ENCODE measurements at places on chromosomes 11 and 22. TPM values are rescaled to one million over a fixed set of nuclear protein-coding genes. Genes with fewer than 3 reads are reported as not detected.

GRCh38 chr11:74948546-74948897, 369 bp downstream of the XRRA1 start:
- peak; percentile 6 for DNase-seq

DNA sequence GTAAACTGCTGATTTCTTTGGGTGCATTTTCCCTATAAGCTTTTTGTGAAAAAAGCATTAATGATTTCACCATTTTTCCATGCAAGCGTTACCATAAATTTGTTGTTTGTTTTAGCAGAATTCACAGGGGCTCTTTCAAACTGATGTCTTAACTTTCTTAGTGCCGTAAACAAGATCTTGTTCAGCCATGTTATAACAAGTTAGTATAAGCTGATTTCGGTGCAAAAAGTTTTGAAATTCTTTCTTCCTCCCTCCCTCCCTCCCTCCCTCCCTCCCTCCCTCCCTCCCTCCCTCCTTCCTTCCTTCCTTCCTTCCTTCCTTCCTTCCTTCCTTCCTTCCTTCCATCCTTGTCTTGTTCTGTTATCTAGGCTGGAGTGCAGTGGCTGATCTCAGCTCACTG, 71.7 kb upstream of the CHORDC1 start:
- no peak for DNase-seq

DNA sequence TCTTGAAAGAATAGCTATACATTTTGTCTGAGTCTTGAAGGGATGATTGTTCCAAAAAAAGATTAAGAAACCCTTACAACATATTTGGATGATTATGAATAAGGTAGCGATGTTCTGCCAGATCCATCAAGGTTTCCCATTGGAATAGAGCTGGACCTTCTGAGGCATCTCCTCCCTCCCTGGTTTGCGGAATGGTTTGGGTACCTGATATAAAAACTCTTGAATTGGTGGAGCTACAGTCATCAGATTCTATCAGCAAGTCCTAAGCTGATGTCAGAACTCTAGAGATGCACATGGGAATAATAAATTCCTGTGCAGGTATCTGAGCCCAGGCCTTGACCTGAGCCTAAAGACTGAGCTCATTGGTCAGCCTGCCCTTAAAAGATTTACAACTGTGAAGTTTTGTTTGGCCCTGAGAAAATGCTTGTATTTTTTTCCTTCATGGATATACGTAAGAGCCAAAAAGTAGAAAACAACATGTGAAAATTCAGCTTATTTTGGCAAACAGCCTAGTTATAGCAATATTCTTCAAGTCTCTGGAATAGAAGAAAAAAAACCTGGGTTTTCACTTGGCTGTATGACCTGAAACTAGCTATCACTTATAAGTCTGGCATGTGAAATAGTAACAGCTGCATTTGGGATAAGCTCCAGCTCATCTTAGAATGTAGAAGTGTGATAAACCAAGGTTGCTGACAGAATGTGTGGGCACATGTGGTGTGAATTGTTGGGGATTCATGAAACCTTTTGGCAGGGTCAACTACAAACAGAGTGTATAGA, 265.7 kb upstream of the CTSC start:
- DNase-seq = no peak

DNA sequence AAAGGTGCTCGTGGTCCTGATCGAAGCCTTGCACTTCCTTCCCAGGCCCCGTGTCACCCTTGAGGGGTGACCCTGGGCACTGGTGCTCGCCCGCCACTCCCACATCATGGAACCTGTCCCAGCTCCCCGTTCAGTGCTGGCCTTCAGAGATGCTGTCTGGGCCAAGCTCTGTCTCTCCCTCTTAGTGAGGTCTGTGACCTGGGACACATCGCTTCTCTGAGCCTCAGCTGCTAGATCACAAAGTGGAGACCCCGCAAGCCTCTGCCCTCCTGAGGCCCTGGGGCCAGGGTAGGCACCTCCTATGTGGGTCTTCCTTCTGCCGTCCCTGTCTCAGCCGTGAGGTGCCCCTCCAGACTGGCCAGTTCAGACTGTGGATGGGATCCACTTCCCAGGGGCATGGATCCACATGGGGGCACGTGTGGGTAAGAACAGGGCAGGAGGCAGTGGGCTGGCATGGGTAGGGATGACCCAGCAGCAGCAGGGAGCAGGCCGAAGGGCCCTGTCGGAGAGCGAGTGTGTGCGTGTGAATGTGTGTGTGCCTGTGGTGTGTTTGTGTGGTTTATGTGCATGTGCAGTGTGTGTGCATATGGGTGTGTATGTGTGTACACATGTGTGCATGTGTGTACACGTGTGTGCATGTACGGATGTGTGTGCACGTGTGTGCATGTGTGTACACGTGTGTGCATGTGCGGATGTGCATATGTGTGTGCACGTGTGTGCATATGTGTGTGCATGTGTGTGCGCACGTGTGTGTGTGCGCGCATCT, 1073.7 kb downstream of the BRD1 start:
- DNase-seq = no peak

GRCh38 chr11:9646324-9646723, 17.6 kb upstream of the SWAP70 start:
- no peak for DNase-seq

DNA sequence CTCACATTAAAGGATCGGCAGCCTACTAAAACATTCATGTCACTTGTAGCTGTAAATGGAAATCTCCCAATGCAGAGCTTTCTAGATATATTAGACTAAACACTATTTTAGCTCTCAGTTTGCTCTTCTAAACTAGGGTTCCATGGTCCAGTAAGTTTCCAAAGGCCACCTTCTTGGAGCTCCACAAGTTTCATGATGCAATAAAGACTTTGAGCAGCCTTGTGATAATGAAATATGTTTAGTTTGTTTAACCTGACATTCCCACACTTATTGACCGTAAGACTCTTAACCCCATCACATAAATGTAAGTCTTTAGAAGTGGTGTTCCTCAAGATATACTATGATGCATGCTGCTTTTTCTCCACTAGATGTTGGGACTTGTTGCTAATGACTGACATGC, 87.7 kb downstream of the TRIM44 start:
- DNase-seq = no peak

DNA sequence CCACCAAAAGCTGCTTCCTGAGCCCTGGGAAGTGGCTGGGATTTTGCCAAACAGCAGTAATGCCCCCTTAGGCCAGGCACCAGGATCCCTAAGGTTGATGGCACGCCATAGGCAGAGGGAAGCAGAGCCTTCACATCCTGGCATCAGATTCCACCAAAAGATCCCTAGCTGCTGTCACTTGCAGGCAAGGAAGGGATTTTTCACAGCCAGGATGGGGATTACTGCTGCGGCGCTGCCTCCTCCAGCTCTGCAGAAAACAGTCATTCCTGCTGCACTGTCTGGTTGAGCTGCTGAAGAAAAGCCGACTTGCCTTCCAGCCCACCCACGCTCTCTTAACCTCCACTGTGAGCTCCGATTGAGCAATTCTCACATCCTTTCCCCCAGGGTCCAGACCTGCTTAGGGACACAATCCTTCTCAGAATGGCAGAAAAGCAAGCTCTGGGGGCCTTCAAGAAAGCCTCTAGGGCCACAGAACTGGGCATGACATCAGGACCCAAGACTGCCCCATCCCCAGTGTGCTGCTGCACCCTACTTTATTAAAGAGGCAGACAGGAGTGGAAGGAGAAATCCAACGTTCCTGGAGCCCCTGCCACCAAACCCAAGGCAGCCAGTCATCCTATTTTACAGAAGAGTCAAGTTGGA, 19.9 kb downstream of the SYN3 start:
- DNase-seq = no peak

DNA sequence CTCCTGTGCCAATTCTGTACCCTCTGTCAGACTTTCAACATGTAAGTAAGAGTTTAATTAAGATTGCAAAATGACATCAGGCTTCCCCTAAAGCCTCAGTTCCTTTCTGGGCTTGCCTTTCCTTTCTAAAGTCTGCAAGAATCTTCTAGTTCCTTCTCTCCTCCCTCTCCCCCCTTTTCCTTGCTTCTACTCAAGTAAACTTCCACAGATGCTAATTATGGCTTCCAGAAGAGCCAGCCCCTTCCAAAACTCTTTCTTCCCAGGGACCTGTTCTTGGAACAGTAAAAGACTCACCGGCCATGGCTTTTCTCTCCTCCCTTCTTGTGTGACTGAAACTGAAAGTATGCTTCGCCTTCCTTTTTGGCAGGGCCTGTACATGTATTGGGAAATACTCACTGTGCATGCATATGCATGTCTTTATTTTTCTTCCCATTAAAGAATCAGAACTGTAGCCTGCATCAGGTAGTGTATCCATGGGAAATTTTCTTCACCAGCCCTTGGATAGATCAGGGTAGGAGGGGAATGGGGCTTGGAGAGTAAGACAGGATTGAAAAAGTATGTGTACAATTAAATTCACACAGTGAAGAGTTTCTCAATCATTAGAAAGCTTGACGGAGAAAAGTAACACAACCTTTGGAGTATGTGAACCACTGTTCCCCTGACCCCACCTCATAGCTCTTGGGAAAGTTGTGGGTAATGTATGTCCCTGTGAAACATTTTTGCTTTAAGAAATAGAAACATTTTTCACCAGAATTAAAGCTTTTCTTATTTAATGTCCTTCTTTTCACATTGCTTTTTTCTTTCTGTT, at the start of gene CASP1:
CASP1 (minus strand) TSS at position 332 of the 808 bp plus-strand sequence; CDS start at position 301, 31 bp downstream.
- no peak for DNase-seq

DNA sequence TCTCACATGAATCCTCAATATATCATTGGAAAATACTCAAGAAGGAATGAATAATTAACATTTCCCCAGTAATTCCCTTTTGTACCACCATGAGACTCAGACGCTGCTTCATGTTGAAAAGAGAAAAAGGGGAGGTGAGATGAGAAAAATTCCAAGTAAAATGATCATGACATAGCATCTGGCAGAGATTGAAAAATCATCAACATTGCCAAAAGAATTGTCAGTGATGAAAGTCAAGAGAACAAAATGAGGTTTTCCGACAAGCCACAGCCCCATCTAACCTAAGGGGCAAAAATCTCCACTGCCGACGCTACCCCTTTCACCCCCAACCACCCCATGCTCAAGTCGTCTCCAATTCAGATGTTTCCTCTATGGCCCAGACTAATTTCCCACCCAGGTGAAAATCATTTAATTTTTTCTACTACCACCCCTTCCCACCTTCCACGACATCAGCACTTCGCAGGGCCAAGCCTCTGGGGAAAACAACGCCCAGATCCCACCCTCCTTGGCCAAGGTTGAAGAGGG, 1.2 kb downstream of the RAB6A start:
- peak; percentile 10 for DNase-seq

Gene WBP2NL
- total RNA-seq = not detected

All from SJSA1 (cell line).